ENCODE measurements at places on chromosomes 5 and 9. TPM values are rescaled to one million over a fixed set of nuclear protein-coding genes. Genes with fewer than 3 reads are reported as not detected.

DNA sequence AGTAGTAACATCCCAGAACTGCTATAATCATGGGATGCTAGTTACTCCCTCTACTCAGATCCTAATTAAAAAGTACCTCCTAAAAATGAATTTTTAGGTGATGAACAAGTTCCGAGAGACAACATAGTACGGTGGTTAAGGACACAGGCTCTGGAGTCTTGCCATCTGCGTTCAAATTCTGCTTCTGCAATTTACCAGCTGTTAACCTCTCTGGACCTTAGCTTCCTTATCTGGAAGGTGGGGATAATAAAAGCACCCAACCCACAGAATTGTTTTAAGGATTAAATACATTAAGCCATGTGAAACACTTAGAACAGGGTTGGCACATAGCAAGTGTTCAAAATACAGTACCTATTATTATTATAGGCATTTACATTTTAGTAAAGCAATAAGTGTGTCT, 77.5 kb upstream of the XPA start:
- no peak overlapping the region for H3K4me3 ChIP-seq
- H3K27ac ChIP-seq, result no peak overlapping the region
- H3K4me1 ChIP-seq, result no peaks in the 10 kb centered on the region
- no peaks in the 10 kb centered on the region for H3K27me3 ChIP-seq

DNA sequence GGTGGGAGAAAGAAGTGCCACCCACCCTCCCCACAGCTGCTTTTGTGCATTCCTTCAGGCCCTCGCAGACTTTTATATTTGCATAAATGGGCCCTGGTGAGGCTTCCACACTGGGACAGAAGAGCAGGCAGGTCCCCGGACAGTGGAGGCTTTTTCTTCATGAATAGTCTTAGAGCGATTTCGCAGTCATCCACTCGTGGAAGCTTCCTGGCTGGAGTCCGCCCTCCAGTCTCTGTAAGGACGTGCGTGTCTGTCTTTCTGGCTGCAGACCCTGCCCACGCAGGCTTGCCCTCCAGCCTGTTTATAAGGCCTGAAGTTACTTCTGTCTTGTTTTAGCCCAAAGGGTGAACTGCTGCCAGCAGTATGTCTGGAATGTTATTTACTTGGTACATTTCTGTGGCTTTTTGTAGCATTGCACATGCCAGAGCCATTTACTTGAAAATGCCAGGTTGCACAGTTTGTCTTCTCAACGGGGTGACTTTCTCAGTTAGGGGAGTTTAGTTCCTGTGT, 195.7 kb downstream of the AOPEP start:
- peak overlapping the region; percentile 45 for H3K4me3 ChIP-seq
- peak overlapping the region; percentile 97 for H3K27ac ChIP-seq
- no peak for DNase-seq
- H3K27me3 ChIP-seq, result no peaks in the 10 kb centered on the region
- H3K4me1 ChIP-seq, result peaks cover 9% of the 10 kb centered on the region

The SLC6A7 gene
- total RNA-seq, result not detected

DNA sequence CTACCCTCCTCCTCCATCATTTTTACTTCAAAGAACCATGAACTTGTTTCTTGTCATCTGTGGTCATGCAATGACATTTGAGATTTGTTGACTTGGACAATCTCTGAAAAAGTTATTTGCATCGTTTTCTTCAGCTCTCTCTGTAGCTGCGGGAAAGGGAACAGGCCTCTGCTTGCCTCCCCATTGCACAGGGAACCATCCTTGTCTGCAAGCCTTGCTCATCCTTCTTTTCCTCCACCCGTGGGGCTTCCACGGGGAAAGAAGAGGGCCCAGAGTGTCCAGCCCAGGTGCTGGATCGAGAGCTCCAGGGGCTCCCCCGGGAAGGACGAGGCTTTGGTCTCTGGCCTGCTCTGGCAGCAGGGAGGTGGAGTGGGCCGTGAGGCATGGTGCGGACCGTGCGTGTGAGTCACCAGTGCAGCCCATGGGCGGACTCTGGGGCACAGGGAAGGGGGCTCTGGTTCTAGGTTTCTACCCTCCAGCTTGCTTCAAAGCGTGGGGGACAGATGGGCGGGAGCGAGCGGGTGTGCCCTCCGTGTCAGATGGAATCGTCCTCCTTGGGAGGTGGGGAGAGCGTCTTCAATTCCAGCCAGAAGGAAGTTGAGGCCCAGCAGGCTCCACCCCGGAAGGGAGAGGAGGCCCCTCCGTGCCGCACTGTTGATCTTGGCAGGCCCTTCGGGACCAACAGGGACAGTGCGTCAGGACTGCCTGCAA, 6.0 kb upstream of the IRX4 start:
- no peaks in the 10 kb centered on the region for H3K4me1 ChIP-seq
- no peak overlapping the region for H3K27ac ChIP-seq
- H3K27me3 ChIP-seq, result peaks cover 24% of the 10 kb centered on the region

The FAM153A gene
- total RNA-seq, result not detected

- H3K36me3 ChIP-seq, result no peaks in the 10 kb centered on the region
- H3K27me3 ChIP-seq, result no peaks in the 10 kb centered on the region
- H3K27ac ChIP-seq, result no peak overlapping the region
- H3K4me3 ChIP-seq, result no peak overlapping the region
- no peaks in the 10 kb centered on the region for H3K4me1 ChIP-seq
Observed at GRCh38 chr5:13378091-13378490, 566.4 kb downstream of the DNAH5 start.

DNA sequence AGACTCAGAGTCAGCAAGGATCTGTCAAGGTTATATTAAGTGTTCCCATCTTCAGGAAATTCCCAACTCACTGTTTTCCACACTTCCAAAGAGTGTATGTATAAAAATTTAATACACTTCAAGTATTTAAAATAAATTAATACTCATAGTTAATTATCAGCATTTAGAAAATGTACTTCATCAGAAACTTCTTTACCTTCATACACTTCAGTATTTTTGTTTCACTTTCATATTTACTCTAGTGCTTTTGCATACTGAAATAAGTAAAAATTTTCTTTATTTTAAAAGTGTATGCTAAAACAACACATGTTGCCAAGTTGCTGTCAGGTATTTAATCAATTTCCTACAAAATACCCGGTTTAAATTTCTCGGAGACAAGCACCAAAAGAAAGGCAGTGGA, 16.5 kb downstream of the RICTOR start:
- H3K4me3 ChIP-seq, result peak overlapping the region; percentile 6
- no peaks in the 10 kb centered on the region for H3K27me3 ChIP-seq
- DNase-seq, result no peak
- no peaks in the 10 kb centered on the region for H3K36me3 ChIP-seq
